ENCODE measurements at places on chromosomes 11 and 22.

DNA sequence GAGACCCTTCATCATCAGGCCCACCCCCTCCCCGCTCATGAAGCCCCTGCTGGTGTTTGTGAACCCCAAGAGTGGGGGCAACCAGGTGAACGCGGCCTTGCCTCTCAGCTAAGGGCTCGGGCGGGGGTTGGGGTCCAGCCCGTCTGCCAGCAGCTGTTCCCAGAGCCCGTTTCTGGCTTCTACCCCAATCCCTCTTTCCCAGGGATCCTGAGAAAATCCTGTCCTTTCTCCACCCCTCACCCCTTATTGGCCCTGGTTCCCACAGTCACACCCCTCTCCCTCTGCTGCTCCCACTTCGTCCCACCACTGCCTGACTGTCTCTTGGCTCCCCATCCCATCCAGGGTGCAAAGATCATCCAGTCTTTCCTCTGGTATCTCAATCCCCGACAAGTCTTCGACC lies 9.4 kb upstream of the MDK start:
- DNase-seq, result no peak

GRCh38 chr22:36486619-36487384 lies 5.4 kb upstream of the TXN2 start:
- peak; percentile 56 for DNase-seq

DNA sequence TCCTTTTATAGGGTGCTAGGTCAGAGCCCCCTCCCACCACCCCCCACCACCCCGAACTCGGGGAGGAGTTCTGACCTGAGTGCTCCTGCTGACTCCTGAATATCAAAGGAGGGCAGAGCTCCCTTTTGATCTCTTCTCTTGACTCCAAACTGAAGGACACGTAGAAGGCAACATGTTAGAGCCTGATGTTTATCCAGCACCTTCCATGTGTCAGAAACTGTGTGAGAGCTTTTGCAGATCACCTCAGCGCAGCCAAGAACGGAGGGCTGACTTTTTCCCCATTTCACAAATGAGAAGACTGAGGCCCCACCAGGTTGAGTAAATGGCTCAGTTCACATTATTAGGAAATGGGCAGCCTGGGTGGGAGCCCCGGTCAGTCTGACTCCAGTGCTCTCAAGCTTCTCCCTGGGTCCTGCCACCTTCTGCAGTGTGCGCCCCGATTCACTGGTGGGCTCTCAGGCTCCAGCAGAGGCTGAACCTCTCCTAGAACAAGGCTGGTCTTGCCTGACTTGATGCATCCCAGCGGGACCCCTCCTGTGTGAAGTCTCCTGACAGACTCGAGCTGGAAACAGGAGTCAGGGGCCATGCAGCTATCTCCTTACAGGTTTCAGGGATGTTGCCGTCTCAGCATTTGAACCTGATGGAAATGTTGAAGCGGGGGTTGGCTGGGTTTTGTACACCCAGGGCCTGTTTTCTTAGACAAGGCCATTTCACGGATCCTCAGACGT lies 98.5 kb downstream of the TSPAN18 start:
- DNase-seq, result no peak

GRCh38 chr11:76523147-76523546 lies 78.3 kb downstream of the EMSY start:
- no peak for DNase-seq

DNA sequence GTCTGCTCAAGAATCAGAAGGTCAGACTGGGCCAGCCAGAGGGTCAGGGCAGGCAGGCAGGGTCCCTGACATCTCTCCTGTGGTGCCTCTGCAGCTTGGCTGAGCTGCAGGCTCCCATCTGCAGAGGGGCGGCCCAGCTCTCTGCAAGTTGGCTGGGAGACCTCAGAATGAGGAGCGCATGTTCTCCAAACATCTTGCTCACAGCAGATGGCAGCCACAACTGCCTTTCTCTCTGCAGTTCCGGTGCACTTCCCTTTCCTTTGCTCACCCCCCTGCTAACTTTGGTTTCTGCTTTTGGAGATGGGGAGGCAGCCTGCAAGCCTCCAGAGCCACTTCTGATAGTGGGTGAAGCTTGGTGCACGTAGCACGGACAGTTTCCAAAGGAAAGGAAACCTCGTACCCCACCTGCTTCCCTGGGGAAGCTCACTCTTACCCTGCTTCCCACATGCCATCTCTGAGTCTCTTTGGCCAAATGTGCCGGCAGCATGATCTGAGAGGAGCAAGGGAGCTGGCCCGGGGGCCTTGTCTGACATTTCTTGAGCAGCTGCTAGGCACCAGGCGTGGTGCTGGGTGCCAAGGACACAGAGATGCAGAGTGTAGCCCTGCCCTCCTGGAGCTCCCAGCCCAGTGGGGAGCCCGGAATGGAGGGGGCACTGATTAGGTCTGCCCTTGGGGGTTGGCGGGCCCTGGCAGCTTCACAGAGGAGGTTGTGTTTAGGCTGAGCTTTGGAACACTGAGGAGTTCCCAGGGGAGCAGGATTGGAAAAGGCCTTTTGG lies 18.2 kb downstream of the DAGLA start:
- peak; percentile 26 for DNase-seq

- DNase-seq, result peak; percentile 18
Observed at GRCh38 chr11:122556605-122557004, 98.9 kb upstream of the UBASH3B start.

GRCh38 chr11:73507086-73507485 lies 90.8 kb downstream of the FAM168A start:
- DNase-seq, result no peak

- no peak for DNase-seq
Observed at GRCh38 chr11:123302751-123303195, 107.7 kb upstream of the CLMP start.

DNA sequence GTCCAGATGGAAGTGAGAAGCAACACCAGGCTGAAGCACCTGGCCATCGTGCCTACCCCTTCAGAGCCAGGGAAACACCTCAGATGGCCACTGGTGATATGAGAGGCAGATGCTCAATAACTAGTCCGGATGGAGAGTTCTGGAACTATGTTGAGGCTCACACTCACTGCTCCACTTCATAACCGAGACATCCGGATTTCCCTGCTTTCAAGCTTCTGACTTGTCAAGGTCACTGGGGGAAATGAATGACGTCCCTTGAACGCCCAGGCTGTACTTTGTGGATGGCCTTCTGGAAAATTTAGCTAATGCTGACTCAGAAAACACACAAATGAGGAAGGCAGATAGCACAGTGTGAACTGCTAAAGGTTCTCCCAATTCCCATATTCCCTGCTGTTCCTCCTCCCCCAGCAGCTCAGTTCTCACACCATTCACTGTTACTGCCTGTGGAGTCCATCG lies at the start of gene LYVE1:
LYVE1 (minus strand) TSS at position 180 of the 456 bp plus-strand sequence; CDS start at position 47, 133 bp downstream.
- no peak for DNase-seq

- DNase-seq, result peak; percentile 44
Observed at GRCh38 chr22:22060200-22061084, 77.9 kb upstream of the TOP3B start.

Measured in CD4-positive, alpha-beta T cell treated with Interferon gamma for 1 hour (primary cell).